ENCODE measurements at places on chromosomes 4 and X. TPM values are rescaled to one million over a fixed set of nuclear protein-coding genes. Genes with fewer than 3 reads are reported as not detected.

- no peak overlapping the region for H3K27ac ChIP-seq
- H3K4me1 ChIP-seq, result no peaks in the 10 kb centered on the region
- no peak overlapping the region for H3K4me3 ChIP-seq
- H3K27me3 ChIP-seq, result no peaks in the 10 kb centered on the region
These were observed 122.0 kb upstream of the PUDP start for GRCh38 chrX:7269991-7270390.

GRCh38 chr4:8766610-8767009 lies 105.0 kb downstream of the HMX1 start:
- H3K27me3 ChIP-seq, result peaks cover 33% of the 10 kb centered on the region
- peak; percentile 47 for DNase-seq
- no peak overlapping the region for H3K27ac ChIP-seq
- H3K4me1 ChIP-seq, result no peaks in the 10 kb centered on the region

The HTRA3 gene
- 3.5 TPM for total RNA-seq

The ABCG2 gene
- 0.08 TPM for total RNA-seq

DNA sequence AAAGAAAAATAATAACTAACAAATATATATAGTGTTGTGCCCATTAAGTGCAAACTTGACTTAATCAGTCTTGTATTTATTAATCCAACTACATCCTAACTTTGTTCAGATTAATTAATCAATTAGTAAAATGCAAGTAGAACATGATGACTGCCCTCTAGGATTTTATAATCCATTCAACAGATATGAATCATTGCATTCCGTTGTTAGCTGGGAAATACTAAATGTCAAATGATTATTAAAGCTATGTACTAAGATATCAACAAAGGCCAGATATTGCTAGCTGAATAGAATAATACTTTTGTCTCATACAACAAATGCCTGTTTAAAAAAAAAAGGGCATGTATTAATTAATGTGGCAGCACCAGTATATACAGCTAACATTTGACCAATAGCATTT lies 1366.3 kb downstream of the STIM2 start:
- no peak overlapping the region for H3K4me3 ChIP-seq
- H3K27ac ChIP-seq, result no peak overlapping the region
- no peaks in the 10 kb centered on the region for H3K27me3 ChIP-seq
- no peak for DNase-seq
- no peaks in the 10 kb centered on the region for H3K36me3 ChIP-seq
- no peaks in the 10 kb centered on the region for H3K4me1 ChIP-seq

Measured in chondrocyte (in vitro differentiated cells).